ENCODE measurements at places on chromosomes 16 and 17.

GRCh38 chr17:70037498-70037897 is 37.5 kb upstream of the KCNJ16 start:
- DNase-seq: no peak

DNA sequence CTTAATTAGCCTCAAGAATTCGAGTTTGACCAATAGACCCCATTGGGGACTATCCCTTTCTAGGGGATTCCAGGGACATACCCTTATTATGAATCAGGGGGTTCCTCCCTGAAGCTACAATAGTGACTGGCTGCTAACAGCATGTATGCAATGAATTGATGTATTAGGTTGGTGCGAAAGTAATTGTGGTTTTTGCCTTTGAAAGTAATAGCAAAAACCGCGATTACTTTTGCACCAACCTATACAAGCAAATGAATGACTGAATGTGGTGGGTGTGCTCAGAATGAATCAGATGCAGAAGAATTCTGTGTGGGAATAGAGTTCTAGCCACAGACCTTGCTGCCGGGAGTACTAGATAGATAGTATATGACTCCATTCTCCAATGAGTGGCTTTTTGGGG is 76.7 kb downstream of the HLF start:
- DNase-seq: no peak

DNA sequence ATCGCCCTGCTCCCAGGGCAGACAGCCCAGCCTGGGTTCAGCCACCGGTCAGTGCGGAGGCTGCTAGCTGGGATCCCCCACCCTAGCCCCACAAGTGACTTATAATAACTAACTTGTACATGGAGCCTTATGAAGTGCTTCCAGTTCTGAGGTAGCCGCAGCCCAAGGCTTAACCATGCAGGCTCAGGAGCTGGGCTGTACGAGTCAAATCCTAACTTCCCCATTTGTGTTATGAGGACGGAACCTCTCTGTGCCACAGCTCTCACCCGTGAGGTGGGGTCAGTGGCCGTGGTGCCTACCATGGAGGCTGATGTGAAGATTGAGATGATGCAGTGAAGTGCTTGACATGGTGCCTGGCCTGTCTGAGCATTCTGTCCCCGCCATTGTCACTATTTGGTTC is 27.8 kb upstream of the GOSR2 start:
- DNase-seq: no peak

GRCh38 chr17:52930581-52930980 is 772.1 kb upstream of the CA10 start:
- no peak for DNase-seq

- DNase-seq: no peak
Observed at GRCh38 chr17:18238299-18238698, 12.9 kb downstream of the LLGL1 start.

GRCh38 chr17:70270554-70270953 is 101.2 kb downstream of the KCNJ2 start:
- no peak for DNase-seq

GRCh38 chr16:69935278-69935711 is 15.8 kb upstream of the CLEC18A start:
- no peak for DNase-seq

GRCh38 chr16:6961704-6962103 is 370.9 kb upstream of the RBFOX1 start:
- DNase-seq: no peak

DNA sequence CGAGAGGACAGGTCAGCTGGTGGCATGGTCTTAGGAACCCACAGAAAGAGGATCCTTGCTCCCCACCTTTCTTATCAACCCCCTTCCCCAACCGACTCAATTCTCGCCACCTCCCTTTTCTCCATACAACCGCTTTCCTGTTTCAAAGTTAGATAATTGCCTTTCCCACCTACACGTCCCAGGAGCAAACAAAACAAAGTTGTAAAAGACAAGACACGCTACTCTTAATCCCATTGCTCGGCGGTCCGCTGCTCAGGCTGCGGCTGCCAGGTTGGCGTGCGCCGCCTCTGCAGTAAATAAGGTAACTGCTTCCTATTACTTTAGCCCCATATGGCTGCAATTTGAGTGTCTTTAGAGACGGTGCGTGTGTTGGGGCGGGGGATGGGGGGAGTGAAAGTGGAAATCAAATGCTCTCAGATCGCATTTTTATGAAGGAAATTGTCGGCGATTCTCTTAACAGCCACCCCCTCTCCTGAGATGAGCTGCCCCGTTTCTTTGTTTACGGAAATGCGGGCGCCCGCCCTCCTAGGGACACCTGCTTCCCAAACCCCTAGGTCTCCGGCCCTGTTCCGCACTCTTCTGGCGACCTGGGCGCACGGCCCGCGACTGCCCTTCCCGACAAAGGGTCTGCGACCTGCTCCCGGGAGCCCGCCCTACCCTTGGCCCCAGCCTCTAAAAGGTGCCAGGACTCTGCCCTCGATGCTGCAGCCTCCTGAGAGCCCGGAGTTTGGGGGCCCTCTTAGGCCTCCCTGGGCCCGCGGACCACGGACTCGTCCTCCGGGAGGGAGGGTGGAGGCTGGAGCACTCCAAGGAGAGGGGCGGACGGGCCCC is 3.7 kb upstream of the CBX8 start:
- no peak for DNase-seq

DNA sequence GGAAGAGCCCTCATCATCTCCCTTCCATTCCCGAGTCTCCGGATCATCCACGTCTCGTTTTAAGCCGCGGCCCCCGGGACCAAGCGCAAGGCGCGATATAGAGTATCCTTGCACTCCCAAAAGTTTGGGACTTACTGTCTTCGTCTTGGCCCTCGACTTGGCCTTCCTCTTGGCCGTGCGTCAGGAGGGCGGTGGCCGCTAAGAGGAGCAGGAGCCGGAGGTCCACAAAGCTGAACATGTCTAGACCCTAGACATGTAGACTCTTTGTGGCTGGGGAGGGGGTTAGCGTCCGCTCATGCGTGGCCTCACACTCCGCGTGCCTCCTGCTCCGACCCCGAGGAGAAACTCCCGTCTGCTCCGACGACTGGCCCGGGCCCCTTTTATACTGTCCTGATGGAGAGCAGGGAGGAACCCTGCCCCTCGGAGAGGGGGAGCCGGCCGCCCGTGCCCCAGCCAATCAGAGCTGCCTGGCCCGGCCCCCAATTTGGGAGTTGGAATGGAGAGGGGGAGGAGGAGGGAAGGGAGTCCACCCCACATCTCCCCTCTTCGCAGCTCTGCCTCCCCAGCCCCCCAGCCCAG is at the start of gene COL1A1:
COL1A1 (minus strand) TSS at position 356 of the 579 bp plus-strand sequence; CDS start at position 238, 118 bp downstream.
- no peak for DNase-seq

DNA sequence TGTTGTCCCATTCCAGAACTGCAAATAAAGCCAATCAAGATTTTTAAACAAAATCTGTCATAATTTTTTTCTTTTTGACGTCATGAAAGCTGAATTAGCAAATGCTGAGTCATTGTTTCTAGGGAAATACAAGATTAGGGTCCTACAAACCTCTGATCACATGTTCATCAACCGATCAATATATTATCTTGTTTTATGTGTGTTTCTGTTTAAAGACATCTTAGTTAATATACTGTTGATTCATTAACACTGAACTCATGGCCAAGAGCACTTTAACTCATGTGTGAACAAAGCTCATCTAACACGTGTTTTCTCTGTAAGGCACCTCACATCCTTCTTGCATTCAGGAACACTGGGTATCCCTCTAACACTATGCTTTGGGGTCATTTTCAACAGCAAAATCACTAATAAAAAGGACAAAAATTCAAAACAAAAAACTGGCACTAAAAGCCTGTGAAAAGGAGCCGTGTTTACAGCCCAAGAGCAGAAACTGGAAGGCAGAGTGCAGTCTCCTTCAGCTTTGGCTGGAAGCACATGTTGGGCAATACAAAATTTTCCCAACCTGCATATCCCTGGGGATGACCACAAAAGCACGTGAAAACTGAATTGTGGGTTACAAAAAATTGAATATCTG is 102.5 kb downstream of the PARN start:
- DNase-seq: no peak

GRCh38 chr17:9266031-9266680 is 244.8 kb downstream of the NTN1 start:
- no peak for DNase-seq

GRCh38 chr17:81884520-81884919 is 6.9 kb downstream of the ALYREF start:
- DNase-seq: no peak

DNA sequence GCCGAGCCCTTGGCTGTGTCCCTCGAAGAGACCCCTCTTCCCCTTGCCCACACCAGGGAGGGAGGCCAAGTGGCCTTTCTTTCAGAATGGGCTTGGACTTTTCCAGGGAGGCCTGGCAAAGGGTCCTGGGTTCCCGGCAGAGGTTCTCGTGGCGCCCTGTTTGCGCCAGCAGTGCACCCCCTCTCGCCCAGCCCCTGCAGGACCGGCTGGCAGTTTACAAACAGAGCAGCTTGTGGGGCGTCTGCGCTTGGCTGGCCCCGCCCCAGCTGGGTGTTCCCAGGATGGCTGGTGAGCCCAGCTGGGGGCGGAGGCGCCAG is 137.8 kb upstream of the CIBAR2 start:
- no peak for DNase-seq

DNA sequence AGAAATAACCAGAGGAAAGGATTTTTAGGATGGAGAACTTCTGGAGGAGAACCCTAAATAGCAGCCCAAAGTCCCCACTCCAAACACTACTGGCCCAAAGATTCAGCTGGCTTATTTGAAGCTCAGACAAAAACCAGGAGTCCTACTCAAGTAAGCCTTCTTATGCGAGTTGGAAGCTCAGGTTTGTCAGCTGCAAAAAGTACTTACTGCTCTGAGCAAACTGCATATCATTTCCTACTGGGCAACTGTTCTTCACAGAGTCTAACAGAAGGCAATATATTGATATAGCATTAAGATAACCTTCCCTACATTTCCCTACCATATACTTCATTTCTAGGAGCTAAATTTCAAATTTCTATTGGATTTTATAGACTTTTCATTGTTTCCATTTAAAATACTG is 76.1 kb upstream of the CORO6 start:
- DNase-seq: no peak

- DNase-seq: no peak
Observed at GRCh38 chr17:21375162-21375560, 996 bp upstream of the KCNJ12 start.

- no peak for DNase-seq
Observed at GRCh38 chr16:67165121-67166078, 855 bp downstream of the HSF4 start.

GRCh38 chr17:75316253-75316652 is 27.0 kb upstream of the SLC25A19 start:
- no peak for DNase-seq

DNA sequence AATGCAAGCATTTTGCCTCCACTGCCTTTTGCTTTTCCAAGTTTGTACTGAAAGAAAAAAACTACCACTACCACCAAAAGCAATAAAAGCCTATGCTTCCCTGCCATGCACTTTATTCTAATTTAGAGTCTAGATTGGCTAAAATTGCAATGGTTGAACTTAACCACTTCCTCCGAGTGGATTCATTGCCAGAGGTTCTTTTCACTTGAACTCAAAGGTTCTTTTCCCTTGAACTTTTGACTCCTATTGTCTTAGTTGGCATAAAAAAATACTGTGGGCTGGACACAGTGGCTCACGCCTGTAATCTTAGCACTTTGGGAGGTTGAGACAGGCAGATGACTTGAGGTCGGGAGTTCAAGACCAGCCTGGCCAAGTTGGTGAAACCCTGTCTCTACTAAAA is 319.8 kb upstream of the GOT2 start:
- DNase-seq: no peak

DNA sequence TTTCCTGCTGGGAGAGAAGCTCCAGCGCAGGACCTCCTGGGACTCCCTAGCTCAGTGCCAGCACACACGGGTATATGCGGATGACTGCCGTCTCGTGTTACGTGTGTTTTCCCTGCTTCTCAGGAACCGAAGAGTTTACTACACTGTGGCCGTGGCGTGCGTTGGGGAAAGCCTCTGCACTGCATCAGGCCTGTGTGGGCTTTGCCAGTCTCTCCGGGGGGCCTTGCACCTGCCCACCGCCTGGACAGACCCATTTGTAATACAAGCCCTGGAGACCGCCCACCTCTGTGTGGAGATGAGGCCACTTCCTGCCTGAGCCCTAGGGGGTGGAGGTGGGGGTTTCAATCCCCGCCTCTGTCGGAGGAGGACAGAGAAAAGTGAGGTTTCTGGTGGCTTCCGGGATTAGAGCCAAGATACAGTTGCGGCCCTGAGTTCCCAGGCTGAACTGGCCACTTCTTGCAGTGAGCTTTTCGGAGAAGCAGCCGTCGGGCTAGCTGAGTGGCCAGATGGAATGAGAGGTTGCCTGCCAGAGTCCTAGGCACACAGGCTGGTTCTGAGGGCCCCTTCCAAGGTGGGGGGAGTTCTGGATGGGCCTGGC is 43.4 kb upstream of the GSE1 start:
- no peak for DNase-seq

- DNase-seq: no peak
Observed at GRCh38 chr16:17324451-17324850, 146.3 kb downstream of the XYLT1 start.

- no peak for DNase-seq
Observed at GRCh38 chr16:73268366-73268993, 220.6 kb upstream of the ZFHX3 start.

GRCh38 chr17:62791767-62792446 is 16.2 kb downstream of the MARCHF10 start:
- DNase-seq: no peak

- DNase-seq: no peak
Observed at GRCh38 chr17:19270704-19271611, 33.8 kb downstream of the EPN2 start.

- no peak for DNase-seq
Observed at GRCh38 chr17:10610884-10611283, 46.2 kb downstream of the MYH3 start.

DNA sequence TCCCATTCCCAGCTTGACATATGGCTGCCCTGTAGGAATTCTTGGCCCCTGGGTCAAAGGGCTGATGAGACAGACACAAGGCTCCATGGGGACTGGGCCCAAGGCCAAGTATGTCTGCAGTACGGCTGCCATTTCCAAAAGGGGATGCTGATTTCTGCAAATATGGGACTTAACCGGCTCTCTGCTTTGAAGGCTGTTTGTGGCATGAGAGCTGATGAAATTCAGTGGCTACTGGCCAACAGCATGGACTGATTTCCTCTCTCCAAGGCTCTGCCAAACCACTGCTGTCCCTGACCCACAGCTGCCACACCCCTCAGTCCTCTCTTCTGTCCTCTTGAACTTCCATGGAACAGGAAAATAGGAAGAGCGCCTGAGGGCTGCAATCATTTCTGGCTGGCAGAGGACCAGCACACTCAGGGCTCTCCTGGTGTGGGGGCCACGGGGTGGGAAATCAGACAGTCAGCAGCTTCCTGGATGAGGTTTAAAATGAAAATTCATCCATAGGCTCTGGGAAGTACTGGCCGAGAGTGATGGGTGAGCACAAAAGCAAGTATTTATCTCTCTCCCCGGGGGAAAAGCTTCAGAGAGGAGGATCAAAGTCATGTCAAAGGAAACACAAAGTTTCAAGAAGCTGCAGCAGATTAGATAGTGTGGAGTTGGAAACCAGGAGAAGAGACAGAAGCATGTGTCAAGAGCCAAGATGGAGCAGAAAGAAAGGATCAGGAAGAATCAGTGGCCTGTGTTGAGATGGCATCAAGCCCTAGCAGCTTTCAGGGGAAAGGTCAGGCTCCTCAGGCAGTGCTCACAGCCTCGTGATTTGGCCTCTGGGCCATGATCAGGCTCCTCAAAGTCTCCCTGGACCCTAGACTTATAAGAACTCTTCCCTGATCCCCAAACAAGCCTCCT is 64.1 kb upstream of the SREBF1 start:
- DNase-seq: no peak

- no peak for DNase-seq
Observed at GRCh38 chr17:80229011-80229410, 8.8 kb downstream of the SLC26A11 start.
